ENCODE measurements at places on chromosomes 12 and 14. TPM values are rescaled to one million over a fixed set of nuclear protein-coding genes. Genes with fewer than 3 reads are reported as not detected.

DNA sequence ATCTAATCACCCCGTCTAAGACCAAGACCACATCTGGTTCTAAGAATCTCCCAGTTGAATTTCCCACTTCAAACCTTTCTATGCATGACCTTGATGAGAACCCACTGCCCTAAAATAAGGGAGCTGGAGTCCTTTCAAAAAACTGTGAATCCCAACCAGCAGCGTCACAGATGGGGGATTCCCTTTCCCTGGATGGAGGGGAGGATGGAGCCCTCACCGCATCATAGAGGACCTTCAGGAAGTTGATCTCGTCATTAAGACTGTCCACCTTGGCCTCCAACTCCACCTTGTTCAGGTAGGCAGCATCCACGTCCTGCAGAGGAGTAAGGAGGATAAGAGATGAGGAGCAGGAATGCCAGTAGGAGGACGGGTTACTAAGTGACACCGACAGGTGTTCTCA lies 4.8 kb downstream of the KRT4 start:
- no peak for DNase-seq

Gene ANKS1B
- polyA plus RNA-seq: not detected

Gene PIP4K2C
- 11.3 TPM for polyA plus RNA-seq

Gene MANSC4
- not detected for polyA plus RNA-seq

DNA sequence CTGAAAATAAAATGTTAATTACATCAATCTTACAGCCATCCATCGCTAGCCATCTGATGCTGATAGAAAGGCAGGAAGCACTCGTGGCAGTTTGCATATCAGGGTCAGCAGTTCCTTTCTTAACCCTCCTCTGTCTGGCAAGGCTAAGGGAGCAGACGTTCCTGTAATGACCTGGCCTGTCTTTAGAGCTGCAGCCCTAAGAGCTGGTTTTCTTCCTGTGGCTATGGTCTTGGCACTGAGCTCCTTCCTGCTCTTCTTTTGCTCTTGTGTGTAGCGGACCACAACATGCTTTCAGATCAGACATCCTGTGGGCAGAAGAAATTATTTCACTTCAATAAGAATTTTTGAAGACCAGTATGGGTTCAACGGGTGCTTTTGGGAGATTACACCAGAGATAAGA lies 170.4 kb downstream of the DAD1 start:
- no peak for DNase-seq

DNA sequence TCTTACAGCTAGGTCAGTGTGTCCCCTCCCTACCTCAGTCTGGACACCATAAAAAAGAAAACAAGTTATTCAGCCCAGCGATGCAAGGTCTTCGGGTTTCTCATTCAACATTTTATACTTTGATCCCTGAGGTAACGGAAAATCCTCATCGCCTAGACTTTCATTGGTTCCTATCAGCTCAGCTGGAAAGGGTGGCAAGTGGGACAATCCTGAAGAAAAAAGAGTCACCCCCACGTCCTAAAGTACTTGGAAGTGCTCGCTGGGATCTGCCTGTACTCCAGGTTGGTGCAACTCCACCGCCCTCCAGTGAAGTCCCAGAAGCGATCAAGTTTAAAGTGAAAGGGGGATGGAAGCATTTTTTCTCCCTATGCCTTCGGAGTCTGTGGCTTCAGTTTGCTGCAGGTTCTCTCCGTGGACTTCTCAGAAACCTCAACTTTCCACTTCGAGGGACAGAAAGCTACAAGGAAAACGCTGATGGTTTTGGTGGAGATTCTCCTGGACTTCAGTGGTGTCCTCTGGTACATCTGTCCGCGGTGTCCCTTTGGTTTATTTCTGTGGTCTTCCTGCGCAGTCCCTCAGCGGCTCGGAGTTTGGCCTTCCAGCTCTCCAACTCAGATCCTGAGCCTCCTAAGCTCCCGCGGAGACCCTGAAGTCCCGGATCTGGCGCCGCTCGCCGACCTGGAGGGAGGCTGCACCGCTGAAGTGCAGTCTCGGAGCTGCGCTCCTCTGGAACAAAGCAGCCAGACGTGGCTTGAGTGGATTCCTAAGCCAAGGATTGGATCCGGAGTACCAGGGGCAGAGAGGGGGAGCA lies 1.8 kb upstream of the LRFN5 start:
- DNase-seq: no peak

Gene KCNH3
- 0.13 TPM for polyA plus RNA-seq

GRCh38 chr12:67795236-67795635 lies 146.7 kb downstream of the DYRK2 start:
- DNase-seq: no peak

DNA sequence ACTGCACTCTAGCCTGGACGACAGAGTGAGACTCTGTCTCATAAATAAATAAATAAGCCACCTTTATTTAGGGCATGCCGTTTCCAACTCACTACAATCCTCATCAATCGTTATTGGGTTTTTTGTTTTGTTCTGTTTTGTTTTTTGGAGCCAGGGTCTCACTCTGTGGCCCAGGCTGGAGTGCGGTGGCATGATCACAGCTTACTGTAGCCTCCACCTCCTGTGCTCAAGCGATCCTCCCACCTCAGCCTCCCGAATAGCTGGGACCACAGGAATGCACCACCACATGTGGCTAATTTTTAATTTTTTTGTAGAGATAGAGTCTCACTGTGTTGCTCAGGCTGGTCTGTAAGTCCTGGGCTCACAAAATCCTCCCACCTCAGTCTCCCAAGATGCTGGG lies 3.6 kb upstream of the ANAPC5 start:
- no peak for DNase-seq

GRCh38 chr12:13376610-13377373 lies 180.3 kb downstream of the EMP1 start:
- no peak for DNase-seq
